Uterus (tissue), 4 donors: ENCODE measurements at places on chromosomes 2 and 18. TPM values are rescaled to one million over a fixed set of nuclear protein-coding genes. Genes with fewer than 3 reads are reported as not detected.

Gene NEUROD1
- not detected for total RNA-seq

Gene MLPH
- total RNA-seq, result 14.6 TPM

Gene CFAP53
- not detected for total RNA-seq

Gene FIGN
- 5.6 TPM for total RNA-seq

Gene CXCR4
- total RNA-seq, result 32.4 TPM

Gene FRZB
- total RNA-seq, result 9.5 TPM

Gene SERPINB4
- total RNA-seq, result not detected
